ENCODE measurements at places on chromosomes 5 and 9.

- DNase-seq = no peak
Measured at GRCh38 chr9:36251428-36251827, 6.8 kb downstream of the GNE start.

DNA sequence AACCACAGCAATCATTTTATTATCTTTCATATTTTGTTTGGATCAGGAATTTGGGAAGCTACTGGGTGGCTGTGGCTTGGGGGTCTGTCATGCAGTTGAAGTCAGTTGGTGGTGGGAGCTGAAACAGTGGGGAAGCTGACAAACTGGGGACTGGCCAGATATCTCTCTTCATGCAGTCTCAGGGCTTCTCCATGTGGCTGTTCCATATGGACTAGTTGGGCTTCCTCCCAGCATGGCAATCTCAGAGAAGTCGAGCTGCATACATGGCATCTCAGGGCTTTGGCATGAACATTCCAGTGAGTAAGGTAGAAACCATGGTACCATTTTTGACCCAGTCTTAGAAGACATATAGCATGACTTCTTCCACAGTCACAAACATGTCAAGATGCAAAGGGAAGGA lies 274.8 kb downstream of the ENC1 start:
- DNase-seq = no peak

DNA sequence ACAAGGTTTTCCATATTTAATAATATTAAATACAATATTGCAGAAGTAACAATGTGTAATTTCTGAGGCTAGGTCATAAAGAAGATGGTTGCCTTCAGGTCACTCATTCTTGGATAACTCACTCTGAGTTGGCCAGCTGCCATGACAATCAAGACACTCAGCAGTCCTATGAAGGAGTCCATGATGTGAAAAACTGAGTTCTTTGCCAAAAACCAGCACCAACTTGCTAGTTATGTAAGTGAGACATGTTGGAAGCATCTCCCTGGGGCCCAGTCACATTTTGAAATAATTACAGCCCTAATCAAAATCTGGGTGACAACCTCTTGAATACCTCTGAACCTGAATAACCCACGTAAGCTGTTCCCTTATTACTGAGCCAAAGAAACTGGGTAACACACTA lies 453.2 kb downstream of the CDH18 start:
- no peak for DNase-seq

DNA sequence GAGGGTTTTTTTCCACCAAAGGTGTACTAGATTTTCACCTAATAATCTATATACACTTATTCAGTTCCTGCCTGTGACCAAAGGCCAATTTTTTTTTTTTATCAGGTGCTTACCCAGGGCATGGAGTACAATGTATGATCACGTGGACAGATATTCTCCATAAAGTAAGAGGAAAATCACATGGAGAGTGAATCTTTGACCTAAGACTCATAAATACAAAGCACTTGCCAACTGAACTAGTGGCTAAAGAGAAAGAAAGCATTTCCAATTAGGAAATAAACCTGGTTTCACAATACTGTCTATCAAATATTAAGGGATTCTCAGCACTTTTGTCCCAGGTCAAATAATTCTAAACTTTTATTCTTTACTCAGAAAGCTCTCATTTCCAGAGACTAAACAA lies 33.0 kb upstream of the CEP120 start:
- no peak for DNase-seq

DNA sequence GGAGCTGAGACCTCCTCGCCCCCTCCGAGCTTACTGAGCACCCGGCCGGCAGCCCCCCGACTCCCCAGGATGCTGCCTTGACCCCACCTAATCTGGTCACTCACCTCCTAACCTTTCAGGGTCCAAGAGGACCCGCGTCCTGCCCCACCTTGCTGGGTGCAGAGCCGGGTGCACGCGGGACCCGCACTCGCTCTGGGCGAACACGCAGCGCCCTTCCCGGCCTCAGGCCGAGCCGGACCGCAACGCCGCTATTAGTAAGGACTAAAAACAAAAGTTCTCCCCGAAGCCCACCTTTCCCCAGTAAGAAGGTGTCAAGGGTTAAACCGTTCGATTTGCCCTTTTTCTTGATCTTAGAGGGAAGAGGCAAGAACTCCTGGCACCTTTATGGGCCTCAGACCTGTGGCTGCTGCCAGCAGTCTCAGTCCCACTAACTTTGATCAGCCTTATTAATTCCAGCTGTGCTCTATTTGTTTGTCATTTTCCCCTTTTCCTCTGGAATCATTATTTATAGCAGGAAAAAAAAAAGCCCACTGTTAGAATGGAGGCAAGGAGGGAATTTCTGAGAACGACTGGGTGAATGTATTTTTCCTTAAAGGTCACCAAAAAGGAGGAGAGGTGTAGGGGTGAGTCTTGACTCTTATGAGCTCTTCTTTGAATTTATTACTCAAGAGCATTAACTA lies 10.5 kb downstream of the IRX2 start:
- DNase-seq = no peak

DNA sequence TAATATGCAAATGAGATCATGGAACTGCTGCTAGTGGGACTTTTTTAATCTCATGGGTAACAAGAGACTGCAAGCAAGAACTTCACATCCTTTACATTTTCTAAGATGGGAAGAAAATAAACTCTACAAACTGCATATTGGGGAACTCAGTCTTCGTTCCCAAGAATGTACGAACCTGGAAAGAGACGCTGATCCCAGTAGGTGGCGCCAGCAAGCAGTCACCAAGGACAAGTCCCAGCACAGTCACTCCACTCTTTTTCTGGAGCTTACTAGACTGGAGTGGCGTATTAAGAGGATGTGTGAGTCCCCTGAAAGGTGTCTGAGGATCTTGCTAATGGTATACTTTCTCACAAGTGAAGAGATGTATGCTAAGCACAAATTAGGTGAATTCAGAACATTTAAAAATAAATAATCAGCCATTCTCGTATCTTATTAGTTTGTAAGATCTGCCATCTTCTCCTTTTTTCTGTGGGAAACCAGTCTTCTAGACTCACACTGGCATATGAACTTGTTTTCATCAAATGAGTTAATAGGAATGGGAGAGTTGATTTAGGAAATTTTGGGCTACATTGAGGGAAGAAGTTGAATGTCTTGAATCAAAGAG lies 16.0 kb upstream of the PUM3 start:
- no peak for DNase-seq

DNA sequence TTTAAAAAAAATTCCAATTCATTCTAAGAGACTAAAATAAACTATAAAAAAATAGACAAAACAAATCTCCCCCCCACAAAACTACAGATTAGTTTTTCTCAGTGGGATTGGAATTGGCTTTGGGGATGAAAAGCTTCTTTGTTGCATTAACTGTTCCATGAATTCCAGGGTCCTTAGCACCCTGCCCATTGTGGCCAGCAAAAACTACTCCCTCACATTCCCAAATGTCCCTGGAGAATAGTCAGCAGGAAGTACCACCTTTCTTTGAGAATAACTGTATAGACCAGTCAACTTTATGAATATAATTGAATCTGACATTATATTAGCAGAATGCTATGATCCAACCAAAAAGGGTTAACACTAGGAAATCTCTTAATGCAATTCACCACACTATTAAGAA lies 147.9 kb downstream of the LPAR1 start:
- no peak for DNase-seq

- no peak for DNase-seq
Measured at GRCh38 chr5:154298065-154298464, 107.5 kb downstream of the GALNT10 start.

GRCh38 chr9:124017929-124018729 lies 6.6 kb downstream of the LHX2 start:
- no peak for DNase-seq

DNA sequence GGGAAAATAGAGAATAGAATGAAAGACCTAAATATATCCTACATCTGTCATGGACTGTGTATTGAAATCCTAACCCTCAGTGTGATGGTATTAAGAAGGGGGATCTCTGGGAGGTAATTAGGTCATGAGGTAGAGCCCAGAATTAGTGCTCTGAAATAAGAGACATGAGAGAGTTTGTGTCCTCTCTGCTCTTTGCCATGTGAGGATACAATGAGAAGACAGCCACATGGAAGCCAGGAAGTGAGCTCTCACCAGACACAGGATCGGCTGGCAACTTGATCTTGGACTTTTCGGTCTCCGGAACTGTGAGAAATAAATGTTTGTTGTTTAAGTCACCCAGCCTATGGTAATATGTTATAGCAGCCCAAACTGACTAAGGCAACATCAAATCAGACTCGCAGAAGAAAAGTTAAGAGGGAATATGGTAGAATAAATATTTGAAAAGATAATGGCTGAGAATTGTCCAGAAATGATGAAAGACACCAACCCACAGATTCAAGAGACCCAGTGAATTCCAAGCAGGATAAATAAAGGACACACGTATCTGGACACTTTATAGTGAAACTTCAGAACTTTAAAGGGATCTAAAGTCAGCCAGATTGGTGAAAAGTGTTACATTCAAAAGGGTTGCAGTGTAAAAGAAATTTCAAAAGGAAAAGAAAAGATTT lies 12.7 kb upstream of the SLC36A1 start:
- no peak for DNase-seq

GRCh38 chr9:129500161-129500862 lies 120.6 kb downstream of the C9orf50 start:
- no peak for DNase-seq

- DNase-seq = no peak
Measured at GRCh38 chr5:5726401-5726800, 303.9 kb downstream of the ICE1 start.

DNA sequence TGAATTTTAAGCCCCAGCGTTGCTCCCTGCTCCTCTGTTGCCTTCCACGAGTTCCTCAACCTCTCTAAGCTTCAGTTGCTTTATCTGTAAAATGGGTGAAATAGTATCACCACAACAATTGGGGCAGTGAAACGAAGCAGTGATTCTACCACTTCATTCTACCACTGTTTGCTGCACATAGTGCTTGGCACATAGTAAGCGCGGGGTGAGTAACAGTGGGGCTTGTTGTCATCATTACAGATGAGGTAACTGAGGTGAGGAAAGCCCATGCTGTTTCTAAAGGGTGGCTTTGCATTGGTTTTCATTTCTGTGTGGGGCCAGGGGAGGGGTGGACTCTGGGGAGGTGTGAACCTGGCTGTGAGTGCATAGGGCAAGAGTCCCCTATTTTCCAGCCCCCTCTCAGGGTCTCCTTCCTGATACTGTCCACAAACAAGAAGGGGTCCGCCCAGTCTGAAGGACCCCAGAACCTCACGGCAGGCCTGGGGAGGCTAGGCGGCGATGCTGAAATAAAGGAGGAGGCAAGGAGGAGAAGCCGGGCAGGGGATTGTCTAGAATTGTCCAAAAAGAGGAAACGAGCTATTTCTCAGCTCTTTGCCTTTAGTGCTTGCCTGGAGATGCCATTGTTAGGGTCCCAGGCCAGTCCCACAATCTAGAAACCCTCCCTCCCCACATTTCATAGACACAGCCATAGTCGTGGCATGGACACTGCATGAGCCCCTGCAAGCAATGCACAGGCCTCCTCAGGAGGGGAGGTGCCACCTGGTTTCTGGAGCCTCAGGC lies 65.6 kb downstream of the IL6ST start:
- no peak for DNase-seq

DNA sequence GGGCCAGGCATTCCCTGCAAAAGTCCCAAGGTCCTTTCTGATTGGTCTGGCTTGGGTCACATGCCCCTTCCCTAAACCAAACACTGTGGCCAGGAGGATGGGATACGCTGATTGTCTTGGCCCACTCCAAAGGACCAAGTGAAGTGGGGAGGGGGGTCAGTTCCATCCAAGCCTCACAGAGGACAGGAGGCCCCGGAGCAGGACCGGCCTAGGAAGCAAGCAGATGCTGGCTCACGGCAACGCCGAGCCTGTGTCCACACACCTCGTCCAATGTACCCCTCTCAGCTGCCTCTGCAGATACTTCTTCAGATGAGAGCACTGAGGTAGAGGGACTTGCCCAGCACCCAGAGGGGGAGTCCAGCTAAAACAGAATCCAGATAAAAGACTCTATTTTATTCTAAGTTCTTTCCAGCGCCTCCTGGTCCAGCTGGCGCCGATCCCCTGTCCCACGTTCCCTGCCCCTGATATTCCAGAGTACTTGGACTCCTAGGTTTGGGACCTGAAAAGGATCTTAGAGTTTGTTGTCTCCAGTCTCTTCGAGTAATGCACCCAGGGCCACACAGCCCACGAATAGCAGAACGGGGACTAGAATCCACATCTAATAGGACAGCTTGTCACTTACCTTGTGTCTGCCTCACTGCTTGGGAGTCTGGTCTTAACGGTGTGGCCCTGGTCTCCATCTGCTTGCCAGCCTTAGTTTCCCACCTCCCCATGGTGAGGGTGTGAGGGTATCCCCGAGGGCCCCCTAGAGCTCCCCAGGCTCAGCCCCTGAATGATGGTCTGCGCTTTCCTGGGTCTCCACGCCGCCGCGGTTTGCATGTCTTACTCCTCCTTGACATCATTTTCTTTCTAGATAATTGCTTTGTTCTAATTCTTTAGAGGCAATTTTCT lies 72.4 kb upstream of the UNC5A start:
- DNase-seq = no peak

GRCh38 chr5:59724482-59725391 lies 168.8 kb downstream of the PDE4D start:
- no peak for DNase-seq

DNA sequence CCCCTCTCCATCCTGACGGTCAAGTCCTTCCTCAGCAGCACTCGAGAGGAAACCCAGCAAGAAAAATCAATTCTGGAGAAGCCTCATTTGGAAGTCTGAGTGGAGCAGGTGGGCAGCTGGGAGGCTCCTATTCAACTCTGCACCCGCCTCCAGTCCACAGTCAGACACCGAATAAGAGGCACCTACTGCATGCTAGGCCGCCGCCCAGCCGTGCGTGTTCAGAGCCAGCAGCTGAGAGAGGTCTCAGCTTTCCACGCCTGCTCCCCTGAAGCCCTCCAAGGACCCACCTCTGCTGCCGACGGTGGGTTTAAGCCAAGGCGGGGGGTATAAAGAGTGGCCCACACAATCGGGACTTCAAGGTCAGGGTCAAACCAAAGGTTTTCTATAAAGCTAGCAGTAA lies 41.9 kb downstream of the VAV2 start:
- no peak for DNase-seq

GRCh38 chr9:20636888-20637440 lies 14.7 kb upstream of the MLLT3 start:
- no peak for DNase-seq

- DNase-seq = no peak
Measured at GRCh38 chr5:44389090-44389822, at the start of gene FGF10. FGF10 (minus strand) TSS chr5:44389420; CDS start chr5:44388682, 738 bp downstream.
